ENCODE measurements at places on chromosomes 2 and 18.

DNA sequence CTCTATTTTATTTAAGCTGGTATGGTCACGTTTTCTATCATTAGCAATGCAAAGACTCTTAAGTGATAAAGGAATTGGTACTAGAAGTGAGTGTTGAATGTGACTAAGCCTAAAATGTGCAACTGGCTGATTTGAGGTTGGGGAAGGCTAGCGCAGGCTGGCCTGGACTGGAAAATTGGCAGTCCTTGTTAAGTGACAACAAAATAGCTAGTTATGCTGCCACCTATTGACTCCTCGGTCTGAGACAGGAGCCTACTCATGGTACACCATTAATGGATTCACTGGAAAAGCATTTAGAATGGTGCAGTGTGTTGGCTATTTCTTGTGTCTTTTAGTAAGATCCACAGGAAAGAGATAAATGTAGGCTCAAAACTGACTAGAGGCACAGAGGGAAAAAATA lies 5.7 kb upstream of the WIPF1 start:
- DNase-seq = peak; percentile 50

DNA sequence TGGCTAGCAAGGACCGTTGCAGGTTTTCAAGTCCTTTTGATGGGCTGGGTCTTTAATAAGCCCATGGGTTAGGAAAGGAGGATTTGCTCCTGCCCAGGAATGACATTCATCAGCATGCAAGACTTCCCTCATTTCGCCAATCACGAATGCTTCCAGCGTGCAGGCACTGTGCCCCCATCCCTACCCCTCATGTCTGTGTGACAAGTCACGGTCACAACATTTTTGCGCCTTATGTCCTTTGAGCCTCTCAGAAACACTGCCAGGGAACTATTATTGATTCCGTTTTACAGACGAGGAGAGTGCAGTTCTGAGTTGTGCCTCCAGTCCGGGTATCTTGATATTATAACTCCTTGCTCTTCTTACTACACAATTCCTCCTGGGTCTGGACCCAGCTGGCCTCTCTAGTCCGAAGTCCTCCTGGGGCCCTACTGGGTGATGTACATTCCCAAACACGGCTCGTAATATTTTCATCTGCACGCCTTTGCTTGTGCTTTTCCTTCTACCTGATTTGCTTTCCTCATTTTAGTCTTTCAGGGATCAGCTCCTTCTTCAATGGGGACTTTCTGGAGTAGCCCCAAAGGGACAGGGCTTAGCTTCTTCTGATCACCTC lies 101.8 kb upstream of the MYCN start:
- no peak for DNase-seq

GRCh38 chr2:88919087-88919738 lies 227.7 kb downstream of the RPIA start:
- no peak for DNase-seq

DNA sequence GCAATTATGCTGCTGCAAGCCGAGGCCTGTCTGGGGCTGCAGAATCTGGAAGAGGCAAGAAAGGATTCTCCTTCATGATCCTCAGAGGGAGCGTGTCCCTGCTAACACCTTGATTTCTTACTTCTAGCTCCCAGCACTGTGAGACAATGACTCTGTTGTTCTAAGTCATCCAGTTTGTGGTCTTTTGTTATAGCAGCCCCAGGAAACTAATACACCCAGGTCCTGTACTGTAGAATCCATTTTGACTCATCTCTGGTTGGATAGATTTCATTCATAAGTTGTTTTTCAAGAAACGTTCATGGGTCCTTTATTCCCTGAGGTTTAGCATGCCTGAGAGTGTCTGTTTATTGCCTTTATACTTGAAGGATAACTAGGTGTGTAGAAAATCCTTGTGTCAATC lies 112.7 kb downstream of the TMEM17 start:
- DNase-seq = no peak

DNA sequence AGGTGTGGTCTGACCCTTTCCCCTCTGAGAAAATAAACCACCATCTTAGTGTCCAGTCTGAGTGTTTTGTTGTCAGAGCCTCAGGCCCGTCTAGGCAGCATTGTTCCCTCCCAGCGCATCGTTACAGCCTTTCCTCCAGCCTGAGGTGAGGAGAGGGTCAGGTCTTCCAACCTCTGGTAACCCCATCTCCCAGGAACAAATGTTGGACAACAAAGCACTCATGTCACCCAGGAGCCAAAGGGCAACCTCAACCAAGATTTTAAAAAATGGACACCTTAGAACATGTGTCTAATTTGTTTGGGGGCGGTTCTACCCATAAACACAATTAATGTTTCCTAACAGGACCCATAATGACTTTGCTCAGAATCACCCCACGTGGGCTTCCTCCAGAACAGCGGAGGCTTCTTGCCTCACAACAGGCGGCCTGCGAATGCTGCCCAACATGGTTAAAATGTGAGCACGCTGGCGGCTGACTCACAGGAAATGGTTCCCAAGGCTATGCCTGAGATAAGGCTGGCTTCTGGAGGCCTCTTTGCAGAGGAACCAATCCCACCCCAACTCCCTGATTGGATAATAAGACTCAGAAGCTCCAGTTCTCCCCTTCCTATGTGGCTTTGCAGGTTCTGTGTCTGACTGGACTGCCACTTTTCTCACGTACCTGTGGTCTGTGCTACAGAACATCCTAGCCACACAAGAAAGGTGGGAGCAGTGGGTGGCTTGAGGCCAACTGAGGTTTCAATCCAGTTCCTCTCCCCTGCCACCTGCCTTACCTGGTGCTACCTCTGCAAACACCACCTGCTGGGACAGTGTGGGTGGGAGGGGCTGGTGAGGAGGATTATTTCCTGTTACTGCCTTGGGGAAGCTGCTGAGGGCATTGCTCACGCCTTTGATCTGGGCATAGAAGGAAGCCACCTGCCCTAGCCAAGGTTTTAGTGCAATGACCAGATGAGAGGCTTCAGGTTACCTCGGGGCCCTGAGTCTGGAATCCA lies 108.8 kb downstream of the B3GNT2 start:
- DNase-seq = no peak

DNA sequence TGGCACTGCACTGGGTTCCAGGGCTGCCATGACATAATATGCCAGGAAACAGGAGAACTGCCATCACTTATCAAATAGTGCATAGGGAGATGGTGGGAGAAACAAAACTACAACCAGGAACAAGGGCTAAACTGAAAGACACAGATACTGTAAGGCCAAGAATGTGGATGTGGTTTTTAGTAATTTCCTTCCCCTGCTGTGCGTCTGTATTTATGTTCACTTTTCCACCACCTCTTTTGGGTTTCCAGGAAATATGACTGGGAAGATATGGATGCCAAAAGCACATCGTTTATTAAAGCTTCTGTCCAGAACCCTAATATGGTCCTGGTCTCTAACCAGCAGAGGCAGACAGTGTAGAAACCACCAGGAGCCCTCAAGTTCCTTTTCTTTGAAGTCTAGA lies 759.7 kb upstream of the FANCL start:
- no peak for DNase-seq

GRCh38 chr2:134078354-134078753 lies 175.5 kb upstream of the MGAT5 start:
- DNase-seq = no peak

Data from eye (tissue), 1 donor.